ENCODE measurements at places on chromosomes 6 and 20. TPM values are rescaled to one million over a fixed set of nuclear protein-coding genes. Genes with fewer than 3 reads are reported as not detected.

Gene CTCFL
- total RNA-seq, result not detected

Gene PAK5
- total RNA-seq, result 0.05 TPM

Gene RUNX2
- total RNA-seq, result 0.54 TPM

Gene MCCD1
- not detected for total RNA-seq

Gene POLR1H
- total RNA-seq, result 21.0 TPM

Gene FAM184A
- total RNA-seq, result 12.4 TPM

Gene PPP1R16B
- 5.4 TPM for total RNA-seq

Gene HNF4A
- not detected for total RNA-seq

Gene DDO
- total RNA-seq, result 3.6 TPM

Gene EFCAB8
- total RNA-seq, result 0.13 TPM

All from gastroesophageal sphincter (tissue), 4 donors.